CD4-positive, CD25-positive, alpha-beta regulatory T cell (primary cell): ENCODE measurements at places on chromosomes 7 and 10. TPM values are rescaled to one million over a fixed set of nuclear protein-coding genes. Genes with fewer than 3 reads are reported as not detected.

DNA sequence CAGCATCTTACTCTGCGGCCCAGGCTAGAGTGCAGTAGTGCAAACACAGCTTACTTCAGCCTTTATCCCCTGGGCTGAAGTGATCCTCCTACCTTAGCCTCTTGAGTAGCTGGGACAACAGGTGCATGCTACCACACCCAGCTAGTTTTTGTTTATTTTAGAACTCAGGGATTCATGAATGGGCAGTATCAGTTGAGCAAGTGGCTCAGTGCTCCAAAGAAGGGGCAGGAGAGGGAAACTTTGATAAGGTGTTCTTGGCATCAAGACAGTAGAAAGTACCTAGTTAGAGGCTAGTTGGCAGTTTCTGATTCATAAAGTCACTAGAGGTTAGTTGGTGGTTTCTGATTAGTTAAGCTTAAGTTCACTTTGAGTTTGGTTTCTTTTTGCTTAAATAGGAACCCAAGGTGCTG, 18.4 kb downstream of the TRIM24 start:
- no peak overlapping the region for H3K4me3 ChIP-seq
- DNase-seq = no peak
- H3K27ac ChIP-seq = no peak overlapping the region
- H3K36me3 ChIP-seq = no peaks in the 10 kb centered on the region
- no peaks in the 10 kb centered on the region for H3K27me3 ChIP-seq

- peaks cover 8% of the 10 kb centered on the region for H3K27me3 ChIP-seq
- no peaks in the 10 kb centered on the region for H3K36me3 ChIP-seq
- peaks cover 5% of the 10 kb centered on the region for H3K4me1 ChIP-seq
- H3K27ac ChIP-seq = no peak overlapping the region
These were observed 2.5 kb downstream of the ADAMTS14 start for GRCh38 chr10:70674560-70675495.

DNA sequence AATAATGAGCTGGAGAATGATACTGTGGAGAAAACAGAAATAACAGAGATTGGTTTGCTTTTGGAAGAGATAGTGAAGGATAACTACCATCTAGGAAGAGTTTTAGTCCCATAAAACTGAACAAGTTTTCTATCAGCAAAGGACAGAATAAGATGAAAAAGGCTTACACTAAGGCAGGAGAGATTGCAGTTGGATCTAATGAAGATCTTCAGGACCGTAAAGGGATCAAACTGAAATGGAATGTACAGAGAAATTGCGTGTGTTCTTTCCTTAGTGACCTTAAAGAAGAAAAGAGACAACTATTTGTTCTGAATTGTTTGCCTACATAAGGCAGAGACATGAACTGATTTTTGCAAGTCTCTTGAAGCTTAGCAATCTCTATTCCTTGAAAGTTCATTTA, 191.7 kb upstream of the MTPN start:
- no peaks in the 10 kb centered on the region for H3K4me1 ChIP-seq
- no peak for DNase-seq

- peaks cover 53% of the 10 kb centered on the region for H3K4me1 ChIP-seq
- H3K27me3 ChIP-seq = peaks cover 25% of the 10 kb centered on the region
- no peak overlapping the region for H3K4me3 ChIP-seq
- DNase-seq = peak; percentile 69
- H3K36me3 ChIP-seq = no peaks in the 10 kb centered on the region
- no peak overlapping the region for H3K27ac ChIP-seq
These were observed 652 bp downstream of the KAZALD1 start for GRCh38 chr10:101062232-101063049.

DNA sequence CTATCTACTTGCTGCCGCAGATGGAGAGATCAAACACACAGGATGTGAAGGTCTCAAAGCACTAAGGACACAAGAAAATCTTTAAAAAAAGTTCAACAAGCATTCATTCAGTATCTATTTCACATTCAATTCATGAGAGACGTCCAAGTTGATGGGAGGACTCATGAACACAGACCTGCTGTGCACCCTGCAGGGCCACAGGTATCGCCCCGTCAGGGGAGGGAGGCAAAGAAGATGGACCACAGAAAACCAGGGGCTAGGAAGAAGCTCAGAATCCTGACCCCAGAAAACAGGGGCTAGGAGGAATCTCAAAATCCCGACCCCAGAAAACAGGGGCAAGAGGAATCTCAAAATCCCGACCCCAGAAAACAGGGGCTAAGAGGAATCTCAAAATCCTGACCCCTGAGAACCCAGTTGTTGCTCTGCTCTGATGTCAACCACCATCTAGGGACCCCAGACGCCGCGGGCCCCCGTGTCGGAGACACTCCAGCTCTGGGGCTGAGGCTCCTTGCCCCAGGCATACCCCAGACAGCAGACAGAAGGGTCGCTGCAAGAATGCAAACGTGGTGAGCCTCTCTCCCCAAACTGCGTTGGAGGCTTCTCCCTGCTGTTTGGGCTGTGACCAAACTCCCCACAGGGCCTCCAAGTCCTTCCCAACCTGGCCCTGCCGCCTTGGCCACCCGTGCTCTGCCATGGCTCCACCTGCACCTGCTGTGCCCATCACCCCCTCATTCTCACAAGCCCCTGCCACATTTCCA, 197.6 kb downstream of the DIP2C start:
- DNase-seq = no peak
- no peak overlapping the region for H3K27ac ChIP-seq
- H3K27me3 ChIP-seq = no peaks in the 10 kb centered on the region
- H3K36me3 ChIP-seq = no peaks in the 10 kb centered on the region

CUEDC2 gene
- 29.4 TPM for total RNA-seq

- no peaks in the 10 kb centered on the region for H3K4me1 ChIP-seq
- H3K36me3 ChIP-seq = no peaks in the 10 kb centered on the region
- no peak for DNase-seq
These were observed 127.5 kb downstream of the PARD3 start for GRCh38 chr10:34687434-34688210.

GRCh38 chr10:44567471-44567870, 182.6 kb upstream of the CXCL12 start:
- H3K4me3 ChIP-seq = no peak overlapping the region
- H3K36me3 ChIP-seq = no peaks in the 10 kb centered on the region
- H3K27ac ChIP-seq = no peak overlapping the region
- no peaks in the 10 kb centered on the region for H3K27me3 ChIP-seq
- DNase-seq = no peak

LIPK gene
- total RNA-seq = not detected

HPS6 gene
- total RNA-seq = 15.8 TPM

DDC gene
- not detected for total RNA-seq

DNA sequence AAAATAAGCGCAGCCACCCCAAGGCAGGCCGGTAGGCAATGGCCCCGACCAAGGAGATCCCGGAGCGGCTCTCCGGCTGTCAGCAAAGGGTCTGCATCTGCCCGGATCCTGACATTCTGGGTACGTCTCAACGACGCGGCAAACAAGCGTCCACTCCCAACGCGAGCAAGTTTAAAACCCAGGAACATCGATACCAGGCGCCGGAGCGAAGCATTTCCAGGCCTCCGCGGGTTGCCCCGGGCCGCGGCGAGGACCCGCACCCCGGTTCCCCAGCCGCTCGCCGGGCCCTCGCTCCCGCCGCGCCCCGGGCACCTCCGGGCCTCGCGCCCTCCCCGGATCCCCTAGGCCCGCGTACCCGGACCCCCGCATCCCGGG, 453 bp downstream of the URGCP start:
- H3K36me3 ChIP-seq = no peaks in the 10 kb centered on the region
- peaks cover 20% of the 10 kb centered on the region for H3K4me1 ChIP-seq
- H3K27ac ChIP-seq = no peak overlapping the region
- DNase-seq = no peak

DNA sequence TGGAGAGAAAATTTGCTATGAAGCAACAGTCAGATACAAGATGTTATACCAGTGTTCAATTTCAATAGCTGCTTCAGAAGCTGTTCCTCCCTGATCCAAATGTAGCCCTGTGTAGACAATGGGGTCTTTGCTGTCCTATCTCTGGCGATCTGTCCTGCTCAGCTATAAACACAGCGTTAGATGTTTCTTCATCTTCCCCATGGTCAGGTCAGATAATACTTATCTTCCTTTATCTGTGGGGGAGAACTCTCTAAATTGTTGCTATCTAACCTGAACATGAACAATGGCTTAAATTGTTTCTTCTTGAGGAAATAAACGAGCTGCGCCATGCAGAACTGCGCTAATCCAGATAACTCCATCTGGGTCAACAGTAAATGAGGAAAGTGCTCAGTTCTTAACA, 15.6 kb upstream of the KIAA1217 start:
- DNase-seq = no peak
- H3K4me1 ChIP-seq = no peaks in the 10 kb centered on the region
- no peak overlapping the region for H3K27ac ChIP-seq
- no peak overlapping the region for H3K4me3 ChIP-seq
- H3K36me3 ChIP-seq = no peaks in the 10 kb centered on the region
- no peaks in the 10 kb centered on the region for H3K27me3 ChIP-seq

GRCh38 chr7:26658389-26659084, 205.9 kb downstream of the SKAP2 start:
- no peak overlapping the region for H3K4me3 ChIP-seq
- no peaks in the 10 kb centered on the region for H3K4me1 ChIP-seq
- no peak for DNase-seq
- H3K27ac ChIP-seq = no peak overlapping the region
- H3K27me3 ChIP-seq = peaks cover 2% of the 10 kb centered on the region
- H3K36me3 ChIP-seq = no peaks in the 10 kb centered on the region
